ENCODE measurements at places on chromosomes 4 and X.

GRCh38 chr4:168784786-168785461 lies 225.1 kb downstream of the CBR4 start:
- H3K4me1 ChIP-seq, result peaks cover 11% of the 10 kb centered on the region
- no peaks in the 10 kb centered on the region for H3K36me3 ChIP-seq
- no peak overlapping the region for H3K27ac ChIP-seq

DNA sequence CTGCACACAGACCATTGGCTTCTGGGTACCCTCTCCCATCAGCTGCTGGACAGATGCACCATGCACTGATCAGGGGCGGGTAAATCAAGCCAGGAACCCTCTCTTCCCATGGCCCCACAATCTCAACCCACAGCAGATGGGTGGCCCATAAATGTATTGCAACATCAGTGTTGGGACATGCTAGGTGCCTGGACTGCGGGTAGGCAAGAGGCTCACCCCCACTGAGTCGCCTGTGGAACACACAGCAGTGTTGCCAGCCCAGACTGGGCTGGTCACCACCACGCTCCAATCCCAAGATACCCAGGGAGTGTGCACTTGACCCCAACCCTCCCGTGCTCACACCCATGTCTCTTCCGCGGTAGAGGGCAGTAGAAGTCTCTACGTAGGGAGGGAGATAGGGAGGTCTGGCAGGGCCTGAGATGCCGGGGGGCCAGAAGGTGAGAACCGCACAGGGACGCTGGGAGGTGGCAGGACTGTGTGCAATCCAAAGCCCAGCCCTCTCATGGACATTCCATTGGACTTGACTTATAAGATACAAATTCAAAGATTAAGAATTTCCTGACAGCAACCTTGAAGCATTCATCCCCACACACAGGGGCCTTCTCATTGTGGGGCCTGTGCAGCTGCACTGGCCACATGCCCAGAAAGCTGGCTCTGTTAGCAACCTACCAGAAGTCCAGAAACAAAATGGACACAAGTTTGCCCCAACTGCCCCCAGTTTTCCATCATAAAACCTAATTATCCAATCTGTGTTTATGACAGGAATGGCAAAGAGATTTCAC lies 183.7 kb downstream of the NSUN7 start:
- no peaks in the 10 kb centered on the region for H3K27me3 ChIP-seq
- H3K4me3 ChIP-seq, result no peak overlapping the region
- no peak overlapping the region for H3K27ac ChIP-seq
- H3K4me1 ChIP-seq, result peaks cover 7% of the 10 kb centered on the region
- no peak for DNase-seq

DNA sequence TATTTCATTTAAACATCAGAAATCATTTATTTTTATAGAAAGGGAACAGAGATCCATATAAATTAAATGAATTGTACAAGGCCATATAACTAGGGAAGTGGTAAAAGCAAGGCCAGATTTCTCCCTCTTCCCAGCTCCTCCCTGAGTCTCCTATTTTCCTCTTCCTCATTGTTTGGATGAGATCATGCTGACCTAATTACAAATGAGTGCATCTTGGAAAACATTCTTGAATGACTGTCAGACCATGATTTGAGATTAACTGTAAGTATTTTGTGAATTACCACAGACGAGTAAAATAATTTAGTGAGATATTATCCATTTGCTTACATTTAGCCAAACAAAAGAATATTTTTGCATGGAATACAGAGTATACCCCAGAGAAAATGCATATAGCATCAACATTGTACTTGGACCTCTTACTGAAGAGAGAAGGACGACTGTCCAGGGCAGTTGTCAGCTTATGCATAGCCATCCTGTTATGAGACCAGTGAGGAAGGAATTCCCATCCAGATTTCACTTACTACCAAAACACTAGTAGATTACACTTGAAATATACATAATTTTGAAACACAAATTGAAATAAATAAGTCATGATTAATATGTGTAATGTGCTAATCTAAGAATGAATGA lies 47.3 kb downstream of the SLAIN2 start:
- DNase-seq, result no peak
- H3K27me3 ChIP-seq, result no peaks in the 10 kb centered on the region
- H3K36me3 ChIP-seq, result no peaks in the 10 kb centered on the region
- peaks cover 19% of the 10 kb centered on the region for H3K4me1 ChIP-seq
- H3K4me3 ChIP-seq, result no peak overlapping the region

- H3K36me3 ChIP-seq, result no peaks in the 10 kb centered on the region
- peaks cover 30% of the 10 kb centered on the region for H3K4me1 ChIP-seq
- DNase-seq, result no peak
- H3K27ac ChIP-seq, result no peak overlapping the region
These were observed 194.4 kb downstream of the BCOR start for GRCh38 chrX:39903343-39903742.

DNA sequence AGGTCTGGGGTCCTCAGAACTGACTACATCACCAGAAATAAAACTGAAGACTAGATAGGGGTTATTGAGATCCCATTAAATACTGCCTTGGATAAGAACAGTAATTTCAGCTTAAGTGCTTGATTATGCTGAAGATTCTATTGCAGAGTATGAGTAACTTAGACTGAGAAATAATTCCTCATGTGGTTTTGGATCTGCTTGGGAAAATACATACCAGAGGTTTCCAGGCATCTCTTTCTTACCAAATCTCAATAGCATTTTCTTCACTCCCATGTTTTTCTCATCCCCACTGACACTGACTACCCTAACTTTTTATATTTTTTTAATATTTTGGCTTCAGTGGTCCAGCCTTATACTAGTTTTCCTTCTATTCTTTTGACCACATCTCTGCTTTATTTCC lies 92.0 kb upstream of the TEX13D start:
- no peak overlapping the region for H3K27ac ChIP-seq
- no peaks in the 10 kb centered on the region for H3K4me1 ChIP-seq
- H3K36me3 ChIP-seq, result no peaks in the 10 kb centered on the region
- no peak overlapping the region for H3K4me3 ChIP-seq

- no peak overlapping the region for H3K4me3 ChIP-seq
- H3K27ac ChIP-seq, result no peak overlapping the region
- H3K27me3 ChIP-seq, result no peaks in the 10 kb centered on the region
- no peak for DNase-seq
These were observed 110.8 kb upstream of the TEX13A start for GRCh38 chrX:105331244-105331643.

Data from thyroid gland (tissue), 4 donors.